ENCODE measurements at places on chromosomes 1 and 21. TPM values are rescaled to one million over a fixed set of nuclear protein-coding genes. Genes with fewer than 3 reads are reported as not detected.

SAMD11 gene
- total RNA-seq: 23.8 TPM

ABCA4 gene
- 0.04 TPM for total RNA-seq

NKAIN1 gene
- total RNA-seq: 1.3 TPM

TRIM17 gene
- not detected for total RNA-seq

TNFSF4 gene
- 0.05 TPM for total RNA-seq

KCNC4 gene
- 2.4 TPM for total RNA-seq

ZNF496 gene
- total RNA-seq: 21.5 TPM

CD2 gene
- not detected for total RNA-seq

CLDN17 gene
- not detected for total RNA-seq

SLFNL1 gene
- total RNA-seq: not detected

SPRR3 gene
- total RNA-seq: not detected

FAM72B gene
- 3.9 TPM for total RNA-seq

EXO1 gene
- 24.7 TPM for total RNA-seq

RAB3B gene
- total RNA-seq: 10.4 TPM

UBIAD1 gene
- total RNA-seq: 17.2 TPM

SPATA17 gene
- total RNA-seq: 2.0 TPM

MXRA8 gene
- total RNA-seq: 0.15 TPM

MAP3K21 gene
- total RNA-seq: 11.3 TPM

SLC9C2 gene
- not detected for total RNA-seq

AQP10 gene
- total RNA-seq: not detected

AMY1C gene
- total RNA-seq: not detected

ZBED6 gene
- total RNA-seq: 4.9 TPM

HTR6 gene
- total RNA-seq: 0.18 TPM

CYP4X1 gene
- not detected for total RNA-seq

FAM72D gene
- 6.9 TPM for total RNA-seq

SH2D1B gene
- 0.18 TPM for total RNA-seq

LORICRIN gene
- total RNA-seq: not detected

CD1B gene
- not detected for total RNA-seq

TMEM59 gene
- total RNA-seq: 110 TPM

SLAMF9 gene
- 0.45 TPM for total RNA-seq

CFHR3 gene
- total RNA-seq: 0.32 TPM

EFNA1 gene
- total RNA-seq: 27.4 TPM

LCE2C gene
- total RNA-seq: not detected

LCE1F gene
- total RNA-seq: not detected

DNALI1 gene
- not detected for total RNA-seq

SERPINC1 gene
- not detected for total RNA-seq

CCDC27 gene
- not detected for total RNA-seq

LAMC1 gene
- total RNA-seq: 126 TPM

ZSCAN20 gene
- total RNA-seq: 1.9 TPM

AADACL3 gene
- not detected for total RNA-seq

NT5C1A gene
- total RNA-seq: not detected

EVA1C gene
- 44.3 TPM for total RNA-seq

HORMAD1 gene
- total RNA-seq: 7.7 TPM

DYRK1A gene
- 14.7 TPM for total RNA-seq

Data from A549 treated with ZK216348 at 1 μM for 4 hours (cell line).